Vagina (tissue), 2 donors: ENCODE measurements at places on chromosomes 2 and 18.
A peak's percentile ranks its signal among the peaks of the same experiment; 100 is the strongest.

- no peak for DNase-seq
Measured at GRCh38 chr2:101496279-101496678, 21.4 kb upstream of the RFX8 start.

- DNase-seq: no peak
Measured at GRCh38 chr2:193868833-193869232, 1674.1 kb upstream of the TMEFF2 start.

DNA sequence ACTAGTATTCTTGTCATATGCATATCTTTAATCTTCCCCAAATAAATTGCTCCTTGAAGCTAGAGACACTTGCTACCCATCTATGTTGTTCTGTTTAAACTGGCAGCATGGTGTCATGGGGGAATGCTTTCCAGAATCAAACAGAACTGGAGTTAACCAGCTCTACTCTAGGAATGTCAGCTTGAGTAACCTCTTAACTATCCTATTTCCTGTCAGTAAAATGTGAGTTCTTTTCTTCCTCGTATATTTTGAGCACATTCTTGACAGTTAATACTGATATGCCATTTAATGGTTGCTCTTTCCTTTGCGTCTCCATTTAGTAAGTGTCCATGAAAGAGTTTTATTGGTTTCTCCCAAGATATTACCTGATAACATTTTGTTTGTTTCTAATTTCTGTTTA is 23.0 kb downstream of the CNTNAP5 start:
- no peak for DNase-seq

- peak; percentile 77 for DNase-seq
Measured at GRCh38 chr2:70716951-70717350, 51.0 kb downstream of the ADD2 start.

GRCh38 chr2:101223814-101224231 is 28.9 kb upstream of the CNOT11 start:
- DNase-seq: no peak

DNA sequence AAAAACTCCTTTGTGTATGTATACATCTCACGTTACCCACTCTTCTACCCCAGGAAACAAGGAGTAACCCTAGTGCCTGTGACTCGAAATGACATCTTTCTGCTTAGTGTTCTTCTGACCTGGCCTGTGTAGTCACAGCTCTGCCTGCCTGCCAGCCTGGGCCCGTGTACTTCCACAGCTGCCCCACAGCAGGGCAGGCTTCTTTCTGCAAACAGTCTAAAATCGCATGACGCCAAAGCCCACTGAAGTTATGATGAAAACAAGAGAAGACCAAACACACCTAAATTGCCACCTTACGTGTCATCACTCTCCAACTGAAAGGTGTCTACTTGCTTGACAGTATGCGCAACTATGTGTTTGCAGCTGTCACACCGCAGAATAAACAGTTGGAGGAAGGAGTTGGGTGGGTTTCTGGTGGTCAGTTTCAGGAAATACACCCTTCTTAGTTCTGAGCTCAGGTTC is 1.5 kb downstream of the GAREM1 start:
- no peak for DNase-seq

GRCh38 chr18:25457126-25457525 is 105.2 kb upstream of the ZNF521 start:
- DNase-seq: no peak
